ENCODE measurements at places on chromosomes 3 and 15.

DNA sequence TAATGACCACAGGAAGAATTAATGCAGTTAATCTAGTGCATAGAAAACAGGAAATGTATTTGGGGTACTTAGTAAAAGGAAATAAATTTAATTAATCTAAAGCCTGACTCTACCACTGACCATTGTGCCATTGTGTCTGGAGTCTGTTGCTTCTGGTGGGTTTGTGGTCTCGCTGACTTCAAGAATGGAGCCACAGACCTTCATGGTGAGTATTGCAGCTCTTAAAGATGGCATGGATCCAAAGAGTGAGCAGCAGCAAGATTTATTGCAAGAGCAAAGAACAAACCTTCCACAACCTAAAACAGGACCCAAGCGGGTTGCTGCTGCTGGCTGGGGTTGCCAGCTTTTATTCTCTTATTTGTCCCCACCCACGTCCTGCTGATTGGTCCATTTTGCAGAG, 711.5 kb upstream of the LMCD1 start:
- no peak for DNase-seq

DNA sequence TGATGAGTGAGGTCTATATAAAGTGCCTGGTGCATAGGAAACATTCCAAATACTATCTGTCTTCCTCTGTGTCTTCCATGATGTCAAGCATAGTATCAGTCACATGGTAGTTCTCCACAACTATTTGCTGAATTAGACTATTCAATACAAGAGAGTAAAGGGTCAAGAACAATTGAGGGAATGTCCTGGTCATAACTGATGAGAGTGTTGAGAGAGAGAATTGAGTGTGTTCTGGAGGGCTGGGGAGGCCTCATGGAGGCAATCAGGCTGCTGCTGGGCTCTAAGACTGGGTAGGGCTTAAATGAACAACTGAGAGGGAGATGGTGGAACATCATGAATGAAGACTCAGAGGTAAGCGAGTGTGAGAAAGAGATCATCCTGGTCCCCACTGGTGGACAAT, 433.7 kb upstream of the ONECUT1 start:
- DNase-seq = no peak

DNA sequence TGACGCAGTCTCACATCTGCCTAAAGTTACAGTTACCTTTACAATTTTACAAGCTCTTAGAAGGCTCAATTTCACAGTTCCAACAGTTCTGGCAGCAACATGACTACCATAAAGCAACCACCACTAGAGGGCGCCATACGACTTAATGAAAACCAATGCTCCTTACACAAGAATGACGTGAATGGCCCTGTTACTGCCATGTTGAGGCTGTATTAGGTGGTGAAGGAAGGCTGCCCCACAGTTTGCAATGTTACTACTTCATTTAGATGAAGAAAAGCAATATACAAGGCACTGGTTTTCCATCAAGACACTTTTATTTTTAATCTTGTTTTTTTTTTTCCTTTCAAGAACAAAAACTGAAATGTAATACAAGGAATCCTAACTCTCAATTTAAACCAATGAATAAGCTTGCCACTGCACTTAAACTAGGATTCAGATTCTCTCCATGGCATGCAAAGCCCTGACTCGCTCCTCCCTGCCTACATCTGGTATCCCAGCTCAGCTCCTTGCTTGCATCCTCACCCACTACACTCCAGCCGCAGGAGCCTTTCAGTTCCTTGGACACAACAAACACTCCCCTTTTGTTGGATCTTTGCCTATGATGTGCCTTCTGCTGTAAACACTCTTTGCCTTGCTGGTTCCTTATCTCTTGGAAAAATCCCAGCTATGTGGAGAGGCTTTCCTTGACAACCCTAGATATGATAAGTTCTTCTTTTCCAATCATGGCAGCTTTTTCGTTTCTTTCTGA, 270.7 kb downstream of the GBE1 start:
- peak; percentile 8 for DNase-seq

GRCh38 chr3:169666376-169667165, 3.1 kb upstream of the MECOM start:
- DNase-seq = no peak

DNA sequence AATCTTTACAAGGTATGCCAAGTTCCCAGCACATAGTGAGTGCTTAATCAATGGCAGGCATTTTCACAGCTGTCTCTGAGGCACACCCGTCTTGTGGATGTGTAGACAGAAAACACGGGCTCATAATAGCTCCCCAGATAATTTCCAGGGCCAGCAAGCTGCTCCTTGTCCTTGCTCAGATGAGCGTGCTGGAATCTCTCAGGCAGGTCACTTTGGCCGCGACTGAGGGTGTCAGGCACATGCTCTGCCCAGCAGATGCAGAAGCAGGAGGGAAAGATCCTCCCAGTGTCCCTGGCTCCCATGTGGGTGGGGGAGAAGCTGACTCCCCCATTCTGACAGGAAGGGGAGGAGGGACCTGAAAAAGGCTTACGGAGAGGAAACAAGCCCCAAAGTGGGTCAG, 35.6 kb upstream of the SLC6A1 start:
- no peak for DNase-seq

DNA sequence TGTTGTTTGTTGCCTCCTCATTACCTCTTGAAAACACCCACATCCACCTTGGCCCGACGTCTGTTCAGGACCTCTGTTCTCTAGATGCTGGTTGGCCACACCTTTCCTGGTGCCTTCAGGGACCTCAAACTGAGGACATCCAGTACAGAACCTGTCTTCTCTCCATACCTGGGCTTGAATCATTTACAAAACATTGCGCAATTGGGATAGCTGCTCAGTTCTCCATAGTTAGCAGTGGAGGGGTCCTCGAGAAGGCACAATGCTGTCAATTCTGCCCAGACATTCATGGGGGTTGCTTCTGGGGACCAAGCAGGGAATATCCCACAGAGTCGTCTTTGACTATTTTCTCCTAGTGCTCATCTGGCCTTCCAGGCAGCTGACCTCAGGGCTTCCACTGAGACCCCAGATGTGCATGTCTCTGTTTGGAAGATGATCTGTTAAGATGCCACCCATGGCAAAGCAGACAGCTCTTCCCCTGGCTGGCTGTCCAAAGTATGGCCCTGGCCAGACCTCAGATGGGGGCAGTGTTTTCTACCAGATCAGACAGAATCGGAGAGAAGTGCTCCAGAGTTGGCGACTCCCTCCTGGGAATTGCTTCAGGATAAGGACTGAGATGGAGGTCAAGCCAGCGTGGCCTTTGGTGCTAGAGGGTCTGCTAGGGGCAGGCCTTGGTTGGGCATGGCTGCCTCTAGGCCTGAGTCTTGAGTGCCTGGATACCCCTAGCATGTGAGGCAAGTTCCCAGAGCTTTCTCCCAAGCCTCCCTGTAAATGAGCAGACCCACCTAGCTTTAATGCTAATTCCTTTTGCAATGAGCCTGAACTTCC, 46.1 kb downstream of the CHCHD6 start:
- DNase-seq = no peak
